Vagina (tissue), 2 donors: ENCODE measurements at places on chromosomes 11 and 22.

- no peaks in the 10 kb centered on the region for H3K4me1 ChIP-seq
- no peak overlapping the region for H3K4me3 ChIP-seq
- H3K36me3 ChIP-seq, result no peaks in the 10 kb centered on the region
- DNase-seq, result no peak
Observed at GRCh38 chr11:113628912-113629311, 77.2 kb downstream of the TMPRSS5 start.

DNA sequence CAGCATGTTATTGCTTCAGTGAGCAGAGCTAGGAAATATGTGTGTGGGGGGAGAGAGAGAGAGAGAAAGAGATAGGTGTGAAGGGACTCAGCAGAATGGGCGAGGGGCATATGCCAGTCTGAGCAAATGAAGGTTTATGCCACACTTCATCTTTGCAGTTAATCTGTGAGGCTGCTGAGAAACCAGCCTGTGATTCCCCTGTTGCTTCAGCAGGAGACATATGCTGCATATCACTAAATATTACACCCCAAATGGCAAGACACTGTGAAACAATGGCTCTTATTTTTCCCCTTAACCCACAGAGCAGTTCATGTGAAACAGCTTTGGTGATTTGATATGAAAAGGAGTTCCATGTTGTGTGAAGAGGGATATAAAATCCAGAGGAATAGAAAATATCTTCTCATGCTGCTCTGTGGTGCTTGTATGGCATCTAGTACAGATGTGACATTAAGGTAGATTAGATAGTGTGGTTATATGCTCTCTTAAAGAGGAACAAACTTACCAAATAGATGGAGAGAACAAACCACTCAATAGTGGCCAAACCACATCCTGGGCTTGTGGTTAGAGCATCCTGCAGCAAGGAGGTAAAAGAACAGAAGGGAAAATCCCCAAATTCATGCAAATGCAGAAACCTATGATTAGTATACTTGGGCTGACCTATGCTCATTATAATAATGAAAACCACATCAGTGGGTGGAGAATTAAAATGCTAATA lies 864.2 kb downstream of the FAM181B start:
- no peak overlapping the region for H3K4me3 ChIP-seq
- no peak overlapping the region for H3K27ac ChIP-seq

DNA sequence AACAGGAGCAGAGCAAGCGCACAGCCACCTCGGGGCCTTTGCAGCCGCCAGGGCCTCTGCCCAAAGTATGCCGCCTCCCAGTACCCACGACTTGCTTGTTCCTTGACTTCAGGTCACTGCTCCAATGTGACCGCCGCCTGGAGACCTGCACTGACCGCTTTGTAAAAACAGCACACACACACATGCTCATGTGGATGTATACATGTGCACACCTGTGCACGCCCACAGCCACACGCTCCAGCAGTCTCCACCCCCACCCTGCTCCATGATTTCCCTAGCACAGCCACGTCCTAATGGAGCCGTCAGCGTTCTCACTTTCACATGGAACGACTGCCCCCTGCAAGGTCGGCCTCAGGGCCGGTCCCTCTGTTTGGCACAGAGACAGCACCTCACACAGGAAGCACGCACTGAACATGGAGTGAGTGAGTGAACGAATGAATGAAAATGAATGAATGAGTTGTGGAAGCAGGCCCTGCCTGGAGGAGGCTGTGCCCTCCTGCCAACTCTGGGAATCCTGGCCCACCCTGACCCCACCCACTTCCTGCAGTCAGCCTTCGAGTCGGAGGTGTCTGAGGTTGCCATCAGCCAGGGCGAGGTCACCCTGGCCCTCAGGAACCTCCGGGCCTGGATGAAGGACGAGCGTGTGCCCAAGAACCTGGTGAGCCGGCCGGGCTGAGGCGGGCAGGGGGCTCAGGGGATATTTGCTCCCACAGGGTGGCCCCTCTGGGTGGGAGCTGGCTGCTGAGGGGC lies 8.0 kb downstream of the ALDH3B1 start:
- DNase-seq, result no peak
- H3K36me3 ChIP-seq, result no peaks in the 10 kb centered on the region
- H3K27ac ChIP-seq, result no peak overlapping the region
- peaks cover 34% of the 10 kb centered on the region for H3K4me1 ChIP-seq
- no peak overlapping the region for H3K4me3 ChIP-seq

DNA sequence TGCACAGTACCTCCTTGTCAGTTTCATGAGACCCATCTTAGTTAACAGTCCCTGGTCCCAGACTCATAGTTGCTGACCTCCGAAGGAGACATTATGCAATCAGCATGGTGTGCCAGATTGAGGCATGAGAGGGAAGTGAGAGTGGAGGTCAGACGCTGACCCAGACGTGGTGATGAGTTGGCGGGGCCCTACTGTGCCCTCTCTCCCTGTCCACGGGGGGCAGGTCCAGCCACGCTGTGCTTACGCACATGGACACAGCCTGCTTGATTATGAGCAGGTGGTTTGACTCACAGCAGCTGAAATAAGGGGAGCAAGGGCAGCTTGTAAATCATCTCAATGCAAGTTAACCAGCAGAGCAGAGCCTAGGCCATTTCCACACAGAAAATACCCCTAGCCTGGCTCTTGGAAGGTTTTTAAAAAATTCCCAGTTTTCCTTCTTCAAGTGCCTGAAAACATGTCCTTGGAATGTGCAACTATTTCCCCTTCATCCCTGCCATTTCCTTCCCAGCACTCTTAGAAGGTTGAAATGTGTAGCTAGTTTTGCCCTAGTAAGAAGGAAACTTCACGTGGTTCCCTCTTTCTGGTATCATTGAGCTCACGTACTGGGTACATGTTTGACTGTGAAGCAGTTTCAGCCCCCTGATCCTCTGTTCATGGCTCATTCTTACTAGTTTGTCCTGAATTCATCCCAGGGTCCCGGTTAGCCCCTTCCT lies 122.6 kb upstream of the SORL1-AS1 start:
- H3K36me3 ChIP-seq, result no peaks in the 10 kb centered on the region
- peaks cover 43% of the 10 kb centered on the region for H3K4me1 ChIP-seq
- H3K4me3 ChIP-seq, result no peak overlapping the region

DNA sequence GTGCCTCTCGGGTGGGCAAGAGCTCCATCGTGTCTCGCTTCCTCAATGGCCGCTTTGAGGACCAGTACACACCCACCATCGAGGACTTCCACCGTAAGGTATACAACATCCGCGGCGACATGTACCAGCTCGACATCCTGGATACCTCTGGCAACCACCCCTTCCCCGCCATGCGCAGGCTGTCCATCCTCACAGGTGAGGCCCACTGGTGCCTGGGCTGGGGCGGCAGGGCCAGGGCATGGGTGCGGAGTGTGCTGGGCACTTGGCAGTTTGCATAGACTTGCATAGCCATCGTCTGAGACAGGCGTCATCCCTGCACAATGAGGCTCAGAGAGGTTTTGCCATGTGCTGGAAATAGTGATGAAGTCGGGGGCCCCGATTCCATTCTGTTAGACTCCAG lies 6.3 kb downstream of the RASD2 start:
- no peaks in the 10 kb centered on the region for H3K4me1 ChIP-seq
- no peak overlapping the region for H3K27ac ChIP-seq
- H3K36me3 ChIP-seq, result no peaks in the 10 kb centered on the region
- no peaks in the 10 kb centered on the region for H3K27me3 ChIP-seq
- H3K4me3 ChIP-seq, result no peak overlapping the region

DNA sequence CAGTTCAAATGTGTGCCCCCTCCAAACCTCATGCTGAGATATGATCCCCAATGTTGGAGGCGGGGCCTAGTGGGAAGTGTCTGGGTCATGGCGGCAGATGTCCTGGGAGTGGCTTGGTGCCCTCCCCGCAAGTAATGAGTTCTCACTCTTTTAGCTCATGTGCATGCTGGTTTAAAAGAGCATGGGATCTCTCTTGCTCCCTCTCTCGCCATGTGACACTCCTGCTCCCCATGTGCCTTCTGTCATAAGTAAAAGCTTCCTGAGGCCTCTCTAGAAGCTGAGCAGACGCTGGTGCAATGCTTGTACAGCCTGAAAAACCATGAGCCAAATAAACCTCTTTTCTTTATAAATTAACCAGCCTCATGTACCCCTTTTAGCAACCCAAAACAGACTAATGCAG lies 98.8 kb downstream of the SGSM3 start:
- H3K36me3 ChIP-seq, result no peaks in the 10 kb centered on the region
- H3K4me3 ChIP-seq, result no peak overlapping the region
- H3K27me3 ChIP-seq, result no peaks in the 10 kb centered on the region
- H3K4me1 ChIP-seq, result peaks cover 10% of the 10 kb centered on the region
- no peak overlapping the region for H3K27ac ChIP-seq

GRCh38 chr11:9849389-9849788 lies 185.5 kb downstream of the SWAP70 start:
- no peak overlapping the region for H3K4me3 ChIP-seq
- no peaks in the 10 kb centered on the region for H3K36me3 ChIP-seq
- H3K27ac ChIP-seq, result no peak overlapping the region

- no peak for DNase-seq
- H3K36me3 ChIP-seq, result no peaks in the 10 kb centered on the region
- no peak overlapping the region for H3K27ac ChIP-seq
- peaks cover 26% of the 10 kb centered on the region for H3K4me1 ChIP-seq
- H3K4me3 ChIP-seq, result peak overlapping the region; percentile 30
Observed at GRCh38 chr11:77127235-77127911, 673 bp upstream of the MYO7A start.

- no peak overlapping the region for H3K27ac ChIP-seq
- no peaks in the 10 kb centered on the region for H3K4me1 ChIP-seq
- no peaks in the 10 kb centered on the region for H3K36me3 ChIP-seq
- no peak overlapping the region for H3K4me3 ChIP-seq
- DNase-seq, result no peak
Observed at GRCh38 chr11:131696690-131697089, 326.3 kb downstream of the NTM start.

DNA sequence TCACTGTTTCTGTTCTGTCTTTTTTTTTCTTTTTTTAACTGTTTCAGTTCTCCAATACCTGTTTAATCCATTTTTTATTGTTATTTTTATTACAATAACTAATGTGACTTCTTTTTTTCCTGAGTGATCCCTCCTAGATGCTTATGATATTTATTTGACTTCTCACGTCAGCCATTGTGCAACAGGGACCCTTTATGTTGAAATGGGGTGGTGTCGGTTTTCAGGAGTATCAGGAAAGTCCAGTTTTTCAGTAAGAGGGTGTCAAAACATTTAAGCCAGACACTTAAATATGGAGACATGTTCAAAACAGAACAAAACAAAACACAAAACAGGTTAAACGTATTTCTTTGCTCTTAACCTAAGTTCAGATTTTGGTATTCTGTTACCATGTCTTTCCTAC lies 418.8 kb downstream of the DYNC2H1 start:
- no peak for DNase-seq
- no peaks in the 10 kb centered on the region for H3K36me3 ChIP-seq
- H3K27ac ChIP-seq, result no peak overlapping the region
- no peak overlapping the region for H3K4me3 ChIP-seq
- no peaks in the 10 kb centered on the region for H3K27me3 ChIP-seq

DNA sequence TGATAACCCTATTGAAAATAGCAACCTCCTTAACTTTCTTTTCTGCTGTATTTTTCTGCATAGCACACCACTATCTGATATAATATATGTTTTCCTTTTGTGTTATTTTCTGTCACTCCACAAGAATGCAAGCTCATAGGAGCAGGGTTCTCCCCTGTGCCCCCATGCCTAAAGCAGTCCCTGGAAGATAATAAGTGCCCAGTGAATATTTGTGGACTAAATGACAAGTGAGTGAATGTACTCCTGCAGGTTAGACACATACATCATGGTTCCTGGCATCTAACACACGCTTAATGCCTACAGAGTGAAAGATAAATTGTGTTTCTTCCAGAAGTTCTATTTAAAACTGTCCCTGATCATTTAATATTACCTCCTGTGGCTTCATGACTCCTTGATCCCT lies 23.9 kb upstream of the OR9Q2 start:
- no peak for DNase-seq
- no peaks in the 10 kb centered on the region for H3K36me3 ChIP-seq
- H3K4me3 ChIP-seq, result no peak overlapping the region
- H3K4me1 ChIP-seq, result no peaks in the 10 kb centered on the region
- no peak overlapping the region for H3K27ac ChIP-seq
- no peaks in the 10 kb centered on the region for H3K27me3 ChIP-seq

DNA sequence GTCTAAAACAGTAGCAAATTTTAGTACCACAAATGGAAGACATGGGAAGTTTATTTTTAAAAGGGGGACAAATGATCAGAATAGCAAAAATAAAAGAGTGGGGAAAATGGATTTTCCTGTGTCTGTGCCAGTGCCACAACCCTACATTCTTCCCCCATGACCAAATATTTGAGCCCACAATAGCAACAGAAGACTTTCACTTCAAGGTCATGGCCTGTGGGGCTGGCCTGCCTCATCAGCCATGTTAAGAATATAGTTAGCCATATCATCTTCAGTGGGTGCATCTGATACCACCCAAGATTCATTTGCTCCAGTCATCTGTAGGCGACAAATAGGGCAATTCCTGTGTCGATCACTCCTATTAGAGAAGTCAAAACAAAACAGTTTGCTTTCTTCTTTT lies 26.3 kb downstream of the RNF141 start:
- no peaks in the 10 kb centered on the region for H3K27me3 ChIP-seq
- no peak for DNase-seq
- no peak overlapping the region for H3K4me3 ChIP-seq
- no peak overlapping the region for H3K27ac ChIP-seq

DNA sequence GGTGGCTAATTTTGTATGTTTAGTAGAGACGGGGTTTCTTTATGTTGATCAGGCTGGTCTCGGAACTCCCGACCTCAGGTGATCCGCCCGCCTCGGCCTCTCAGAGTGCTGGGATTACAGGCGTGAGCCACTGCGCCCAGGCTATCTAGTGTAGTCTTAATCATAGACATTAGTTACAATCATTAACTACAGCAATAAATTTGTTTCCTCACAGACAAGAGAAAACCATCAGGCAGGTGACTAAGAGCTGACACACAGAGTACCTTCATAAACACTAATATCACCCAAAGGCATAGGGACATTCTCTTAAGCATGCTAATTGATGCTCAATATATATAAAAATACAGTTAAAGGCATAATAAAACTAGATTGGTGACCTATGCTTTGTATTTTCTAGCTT lies 19.4 kb downstream of the SDHD start:
- no peak overlapping the region for H3K27ac ChIP-seq
- no peak for DNase-seq
- no peaks in the 10 kb centered on the region for H3K27me3 ChIP-seq
- no peak overlapping the region for H3K4me3 ChIP-seq
- H3K4me1 ChIP-seq, result no peaks in the 10 kb centered on the region

DNA sequence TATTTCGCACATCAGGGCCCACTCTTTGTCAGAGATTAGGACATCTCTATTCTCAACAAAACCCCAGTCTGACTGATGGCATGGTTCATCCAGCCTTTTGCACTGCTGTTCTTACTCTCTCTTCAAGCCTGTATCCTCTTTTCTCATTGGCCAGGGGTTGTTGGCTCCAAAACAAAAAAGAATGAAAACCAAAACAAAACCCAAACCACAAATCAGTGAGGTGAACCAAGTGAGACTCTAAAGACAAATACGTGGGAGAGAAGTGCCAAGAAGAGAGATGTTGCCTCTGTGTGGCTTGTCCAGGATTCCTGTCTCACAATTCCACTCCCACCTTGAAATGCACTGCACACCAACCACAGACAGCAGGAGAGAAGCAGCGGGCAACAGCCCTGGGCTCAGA lies 278.9 kb upstream of the NARS2 start:
- DNase-seq, result no peak
- H3K27ac ChIP-seq, result no peak overlapping the region
- H3K4me3 ChIP-seq, result no peak overlapping the region
- H3K36me3 ChIP-seq, result no peaks in the 10 kb centered on the region
- peaks cover 10% of the 10 kb centered on the region for H3K4me1 ChIP-seq
- H3K27me3 ChIP-seq, result no peaks in the 10 kb centered on the region
